NCI-H1436 treated with DMSO at 0.1 percent for 48 hours (cell line): ENCODE measurements at places on chromosomes 13 and 19.

DNA sequence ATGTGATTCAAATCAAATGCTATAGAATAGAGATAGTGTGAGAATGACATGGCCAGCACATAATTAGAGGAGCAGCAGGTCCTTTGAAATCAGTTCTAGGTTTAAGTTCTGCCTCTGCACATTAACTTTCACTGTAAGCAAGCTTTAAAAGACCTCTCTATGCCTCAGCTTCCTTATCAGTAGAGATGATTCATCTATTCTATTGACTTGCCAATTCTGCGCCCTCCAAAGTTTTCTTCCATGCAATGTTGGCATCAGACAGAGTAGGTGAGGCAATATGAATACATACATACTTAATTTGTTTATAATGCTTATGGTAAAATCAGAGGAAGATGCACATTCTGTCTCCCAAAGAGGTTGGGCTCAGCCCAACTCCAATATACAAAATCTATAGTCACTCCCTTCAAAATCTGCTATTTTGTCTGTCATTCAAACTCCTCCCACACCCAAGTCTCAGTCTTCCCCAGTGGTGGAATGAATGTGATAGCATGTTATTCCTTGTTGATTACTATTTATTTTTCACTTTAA is 525.5 kb downstream of the RFC3 start:
- DNase-seq: no peak

- DNase-seq: no peak
Measured at GRCh38 chr19:5586300-5587070, 18.7 kb upstream of the TINCR start.

- DNase-seq: no peak
Measured at GRCh38 chr13:100211016-100211710, 122.3 kb downstream of the PCCA start.

- DNase-seq: no peak
Measured at GRCh38 chr13:108911807-108912206, 282.4 kb downstream of the MYO16 start.

- no peak for DNase-seq
Measured at GRCh38 chr19:16660763-16661479, at the start of gene TMEM38A. TMEM38A (plus strand) TSS chr19:16661139; CDS start chr19:16661218, 79 bp downstream.

GRCh38 chr13:35594096-35594495 is 117.6 kb upstream of the MAB21L1 start:
- DNase-seq: no peak

DNA sequence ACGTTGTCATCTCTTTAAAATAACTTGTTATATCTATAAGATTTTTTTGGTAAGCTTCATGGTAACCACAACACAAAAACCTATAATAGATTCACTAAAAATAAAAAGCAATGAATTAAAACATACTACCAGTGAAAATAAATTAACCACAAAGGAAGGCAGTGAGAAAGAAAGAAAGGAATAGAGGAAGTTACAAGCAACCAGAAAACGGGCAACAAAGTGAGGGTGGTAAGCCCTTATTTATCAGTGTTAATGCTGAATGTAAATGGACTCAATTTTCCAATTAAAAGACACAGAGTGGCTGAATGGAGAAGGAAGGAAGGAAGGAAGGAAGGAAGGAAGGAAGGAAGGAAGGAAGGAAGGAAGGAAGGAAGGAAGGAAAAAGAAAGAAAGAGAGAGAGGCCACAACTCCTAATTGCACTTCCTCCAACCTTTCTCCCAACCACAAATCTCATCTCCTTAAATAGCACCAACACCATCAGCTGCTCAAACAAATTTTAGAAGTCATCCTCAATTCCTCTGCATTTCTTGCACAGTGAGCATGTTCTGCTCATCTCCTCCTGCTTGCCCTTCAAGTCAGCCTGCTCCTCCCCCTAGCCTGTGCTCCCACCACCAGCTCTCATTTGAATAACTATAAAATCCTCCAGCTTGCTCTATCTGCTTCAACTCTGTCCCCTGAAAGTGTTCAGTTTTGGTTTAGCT is 48.6 kb downstream of the CCNA1 start:
- no peak for DNase-seq

- DNase-seq: peak; percentile 46
Measured at GRCh38 chr13:86684402-86684801, 885.2 kb upstream of the SLITRK6 start.

GRCh38 chr19:52640916-52641315 is 2.8 kb upstream of the ZNF83 start:
- no peak for DNase-seq

GRCh38 chr13:96243376-96243775 is 153.5 kb downstream of the HS6ST3 start:
- no peak for DNase-seq

DNA sequence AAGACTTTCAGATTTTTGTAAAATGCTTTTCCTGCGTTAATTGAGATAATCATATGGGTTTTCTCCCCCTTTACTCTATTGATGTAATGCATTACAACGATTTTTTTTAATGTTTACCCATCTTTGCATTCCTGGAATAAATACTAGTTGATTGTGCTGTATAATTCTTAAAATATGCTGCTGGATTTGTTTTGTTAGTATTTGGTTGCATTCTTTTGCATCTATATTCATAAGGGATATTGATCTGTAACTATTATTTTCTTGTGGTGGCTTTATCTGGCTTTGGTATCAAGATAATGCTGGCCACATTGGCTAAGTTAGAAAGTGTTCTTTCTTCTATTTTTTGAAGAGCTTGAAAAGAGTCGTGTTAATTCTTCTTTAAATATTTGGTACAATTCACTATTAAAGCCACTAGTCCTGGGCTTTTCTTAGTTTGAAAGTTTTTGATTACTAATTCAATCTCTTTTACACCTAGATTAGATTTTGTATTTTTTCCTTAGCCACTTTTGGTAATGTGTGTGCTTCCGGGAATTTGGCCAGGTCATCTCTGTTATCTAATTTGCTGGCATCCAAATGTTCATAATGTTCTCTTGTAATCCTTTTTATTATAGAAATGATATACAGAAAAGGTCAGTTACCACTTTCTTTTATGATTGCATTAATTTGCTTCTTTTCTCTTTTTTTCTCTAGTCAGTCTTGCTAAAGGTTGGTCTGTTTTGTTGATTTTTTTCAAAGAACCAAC is 29.8 kb downstream of the KL start:
- DNase-seq: no peak

DNA sequence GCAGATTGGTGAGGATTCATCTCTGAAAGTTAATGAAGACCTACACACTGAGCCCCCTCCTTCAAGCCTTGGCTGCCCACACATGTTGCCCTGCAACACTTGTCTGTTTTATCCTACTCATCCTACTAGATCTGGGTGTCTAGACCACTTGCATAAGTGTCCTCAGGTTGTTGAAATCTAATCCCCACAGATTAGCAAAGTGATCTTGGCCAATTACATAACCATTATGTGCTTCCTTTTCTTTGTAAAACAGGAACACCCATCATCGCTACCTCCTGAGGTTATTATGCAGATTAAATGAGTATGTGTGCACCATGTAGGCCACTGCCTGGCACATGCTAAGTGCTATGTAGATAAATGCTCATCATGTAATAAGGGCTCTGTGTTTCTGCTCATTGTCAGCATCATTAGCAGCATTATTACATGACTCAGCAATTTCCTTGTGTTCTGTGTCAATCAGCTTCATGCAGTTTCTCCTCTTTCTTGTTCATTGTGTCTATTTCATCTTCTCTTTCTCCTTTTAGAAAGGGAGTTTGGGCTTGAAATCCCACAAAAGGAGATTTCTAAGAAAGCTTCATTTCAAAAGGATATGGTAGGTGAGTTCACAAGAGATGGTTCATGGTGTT is 15.1 kb downstream of the ZNF175 start:
- DNase-seq: no peak

DNA sequence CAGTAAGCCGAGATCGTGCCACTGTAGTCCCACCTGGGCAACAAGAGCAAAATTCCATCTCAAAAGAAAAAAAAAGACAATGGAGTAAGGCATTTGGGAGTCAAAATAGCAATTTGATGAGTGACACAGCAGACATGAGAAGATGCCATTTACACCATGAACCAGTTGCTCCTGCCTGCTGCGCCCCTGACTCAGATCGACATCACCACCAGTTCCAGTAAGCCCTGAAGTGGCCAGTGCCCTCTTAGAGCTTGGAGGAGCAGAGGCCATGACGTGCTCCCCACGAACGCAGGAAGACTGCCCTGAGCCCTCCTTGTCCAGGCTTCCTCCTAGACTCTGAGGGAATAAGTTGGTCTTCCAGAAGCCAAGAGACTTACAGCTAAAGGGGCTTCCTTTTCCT is 339.2 kb downstream of the MYO16 start:
- no peak for DNase-seq

- no peak for DNase-seq
Measured at GRCh38 chr19:55442372-55442961, 633 bp downstream of the SHISA7 start.

DNA sequence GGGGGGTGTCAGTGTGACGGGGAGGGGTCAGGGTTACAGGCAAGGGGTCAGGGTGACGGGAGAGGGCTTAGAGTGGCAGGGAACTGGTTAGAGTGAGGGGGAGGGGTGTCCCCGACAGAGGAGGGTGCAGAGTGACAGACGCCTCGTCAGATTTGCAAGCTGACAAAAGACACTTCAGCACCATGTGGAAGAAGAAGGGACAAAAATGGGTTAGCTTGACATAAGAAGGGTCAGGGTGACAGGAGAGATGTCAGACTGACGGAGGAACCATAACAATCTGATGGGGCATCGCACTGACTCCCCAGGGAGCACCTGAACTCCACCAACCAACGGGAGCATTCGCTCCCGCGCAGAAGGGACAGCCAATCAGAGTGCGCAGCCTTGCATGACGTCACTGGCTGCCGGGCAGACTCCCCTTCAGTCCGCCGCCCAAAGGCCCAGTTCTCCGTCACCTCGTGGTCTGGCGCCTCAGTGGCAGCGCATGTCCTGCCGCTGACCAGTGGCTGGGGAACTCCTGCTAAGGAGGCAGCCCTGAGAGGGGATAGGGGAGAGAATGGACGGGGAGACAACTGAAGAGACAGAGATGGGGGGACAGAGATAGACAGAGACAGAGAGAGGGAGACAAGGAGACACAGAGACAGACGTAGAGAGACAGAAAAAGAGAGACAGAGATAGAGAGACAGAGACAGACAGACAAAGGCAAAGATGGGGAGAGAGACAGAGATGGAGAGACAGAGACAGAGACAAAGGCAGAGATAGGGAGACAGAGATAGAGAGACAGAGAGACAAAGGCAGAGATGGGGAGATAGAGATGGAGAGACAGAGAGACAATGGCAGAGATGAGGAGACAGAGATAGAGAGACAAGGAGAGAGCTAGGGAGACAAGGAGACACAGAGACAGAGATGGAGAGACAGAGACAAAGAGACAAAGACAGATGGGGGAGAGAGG is 30.2 kb downstream of the C19orf81 start:
- DNase-seq: no peak
